ENCODE measurements at places on chromosomes 13 and 19.

GRCh38 chr19:15195371-15196334 is 5.1 kb downstream of the NOTCH3 start:
- DNase-seq = peak; percentile 12

- DNase-seq = no peak
Observed at GRCh38 chr19:1855828-1856255, 7.5 kb downstream of the KLF16 start.

- DNase-seq = no peak
Observed at GRCh38 chr13:28299916-28300315, 161.6 kb downstream of the PAN3 start.

DNA sequence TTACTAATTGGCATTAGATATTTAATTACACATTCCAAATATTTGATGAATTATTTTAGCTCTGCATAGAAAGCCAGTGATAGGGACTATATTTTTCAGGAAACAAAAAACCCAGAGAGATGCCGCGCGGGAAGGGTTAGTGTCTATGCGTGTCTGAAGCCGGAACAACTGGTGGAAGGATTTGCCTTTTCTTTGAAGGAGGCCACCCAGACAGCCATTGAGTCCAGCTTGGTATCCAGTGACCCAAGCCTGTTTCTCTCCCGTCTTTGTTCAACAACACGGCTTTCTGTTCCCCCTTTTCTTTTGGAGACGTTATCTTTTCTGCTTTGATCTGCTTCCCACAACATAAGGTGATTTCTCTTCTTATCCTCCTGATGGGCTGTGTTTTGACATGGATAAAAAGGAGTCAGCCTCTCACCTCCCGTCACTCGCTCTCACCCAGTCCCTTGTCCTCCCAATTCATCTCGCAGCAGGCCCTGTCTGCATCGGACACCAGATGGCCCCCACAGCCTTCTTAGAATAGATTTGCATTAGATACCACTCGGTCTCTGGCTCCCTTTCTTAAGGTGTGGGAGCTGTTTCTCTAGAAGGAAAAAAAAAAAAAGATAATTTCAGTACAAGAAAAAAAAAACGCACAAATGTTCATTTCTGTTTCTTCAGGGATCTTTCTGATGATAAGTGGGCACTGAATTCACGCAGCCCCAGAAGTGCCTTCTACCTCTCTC is 361.8 kb downstream of the ZNF536 start:
- no peak for DNase-seq

GRCh38 chr19:29504454-29504853 is 21.3 kb upstream of the VSTM2B start:
- DNase-seq = no peak
